T-cell (primary cell): ENCODE measurements at places on chromosomes 3 and 15.

DNA sequence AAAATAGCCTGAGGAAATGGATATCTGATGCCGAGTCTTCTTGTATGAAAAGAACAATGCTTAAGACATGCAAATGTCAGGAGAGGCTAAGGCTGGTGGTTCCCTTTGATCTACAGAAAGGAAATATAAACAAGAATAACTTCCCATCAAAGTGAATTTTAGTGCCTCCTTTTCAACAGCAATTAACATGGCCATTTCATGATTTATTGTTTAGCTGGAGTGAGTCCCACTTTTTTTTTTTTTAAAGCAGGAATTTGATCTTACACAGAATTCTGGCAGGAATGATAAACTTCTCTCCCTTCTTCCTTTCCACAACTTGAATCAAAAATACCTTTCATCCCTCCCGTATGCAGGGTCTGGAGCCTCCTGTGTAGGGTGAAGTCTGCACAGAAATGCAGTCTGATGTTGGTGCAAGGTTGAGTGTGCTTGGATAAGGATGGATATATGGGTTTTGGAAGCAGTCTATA is 287.0 kb downstream of the MEX3B start:
- DNase-seq: no peak

DNA sequence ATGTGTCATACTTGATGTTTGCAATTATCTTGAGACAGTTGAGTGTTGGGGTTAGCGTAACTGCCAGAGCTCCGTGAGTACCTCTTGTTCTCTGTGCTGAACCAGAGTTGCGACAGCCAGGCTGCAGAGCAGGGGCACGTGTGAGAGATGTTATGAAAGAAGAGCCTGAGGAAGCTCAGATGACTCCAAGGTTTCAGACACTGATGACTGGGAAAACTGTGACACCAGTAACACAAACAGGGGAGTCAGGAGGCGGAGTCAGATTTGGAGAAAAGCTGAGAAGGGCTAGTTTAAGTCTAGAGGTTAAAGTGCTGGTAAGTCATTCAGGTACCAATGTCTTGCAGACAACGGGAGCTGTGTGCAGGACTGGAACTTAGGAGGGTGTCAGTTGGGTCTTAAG is 45.0 kb downstream of the BLM start:
- no peak for DNase-seq

- DNase-seq: no peak
Observed at GRCh38 chr3:195241592-195242355, 29.2 kb downstream of the XXYLT1 start.

GRCh38 chr15:53910236-53910849 is 67.9 kb upstream of the UNC13C start:
- DNase-seq: no peak

GRCh38 chr15:63870487-63871209 is 36.9 kb upstream of the HERC1 start:
- no peak for DNase-seq

- no peak for DNase-seq
Observed at GRCh38 chr3:138325990-138326389, 3.7 kb downstream of the NME9 start.

DNA sequence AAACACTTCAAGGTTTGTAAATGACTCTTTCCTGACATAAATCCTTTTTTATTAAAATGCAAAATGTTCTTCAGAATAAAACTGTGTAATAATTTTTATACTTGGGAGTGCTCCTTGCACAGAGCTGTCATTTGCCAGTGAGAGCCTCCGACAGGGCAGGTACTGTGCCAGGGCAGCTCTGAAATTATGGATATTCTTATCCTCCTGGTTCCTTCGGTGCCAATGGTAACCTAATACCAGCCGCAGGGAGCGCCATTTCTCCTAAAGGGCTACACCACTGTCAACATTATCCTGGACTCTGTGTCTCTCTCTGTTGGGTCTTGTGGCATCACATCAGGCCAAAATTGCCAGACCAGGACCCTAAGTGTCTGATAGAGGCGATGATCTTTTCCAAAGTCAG is 33.0 kb downstream of the CHDH start:
- DNase-seq: no peak

GRCh38 chr3:27939521-27939920 is 217.4 kb upstream of the EOMES start:
- no peak for DNase-seq

GRCh38 chr3:187403768-187404288 is 35.6 kb downstream of the RTP4 start:
- no peak for DNase-seq

- no peak for DNase-seq
Observed at GRCh38 chr3:179416681-179417080, 34.6 kb downstream of the GNB4 start.

- no peak for DNase-seq
Observed at GRCh38 chr3:180335050-180335449, 266.9 kb upstream of the TTC14 start.

- DNase-seq: no peak
Observed at GRCh38 chr3:141387516-141387915, 19.2 kb downstream of the ZBTB38 start.

DNA sequence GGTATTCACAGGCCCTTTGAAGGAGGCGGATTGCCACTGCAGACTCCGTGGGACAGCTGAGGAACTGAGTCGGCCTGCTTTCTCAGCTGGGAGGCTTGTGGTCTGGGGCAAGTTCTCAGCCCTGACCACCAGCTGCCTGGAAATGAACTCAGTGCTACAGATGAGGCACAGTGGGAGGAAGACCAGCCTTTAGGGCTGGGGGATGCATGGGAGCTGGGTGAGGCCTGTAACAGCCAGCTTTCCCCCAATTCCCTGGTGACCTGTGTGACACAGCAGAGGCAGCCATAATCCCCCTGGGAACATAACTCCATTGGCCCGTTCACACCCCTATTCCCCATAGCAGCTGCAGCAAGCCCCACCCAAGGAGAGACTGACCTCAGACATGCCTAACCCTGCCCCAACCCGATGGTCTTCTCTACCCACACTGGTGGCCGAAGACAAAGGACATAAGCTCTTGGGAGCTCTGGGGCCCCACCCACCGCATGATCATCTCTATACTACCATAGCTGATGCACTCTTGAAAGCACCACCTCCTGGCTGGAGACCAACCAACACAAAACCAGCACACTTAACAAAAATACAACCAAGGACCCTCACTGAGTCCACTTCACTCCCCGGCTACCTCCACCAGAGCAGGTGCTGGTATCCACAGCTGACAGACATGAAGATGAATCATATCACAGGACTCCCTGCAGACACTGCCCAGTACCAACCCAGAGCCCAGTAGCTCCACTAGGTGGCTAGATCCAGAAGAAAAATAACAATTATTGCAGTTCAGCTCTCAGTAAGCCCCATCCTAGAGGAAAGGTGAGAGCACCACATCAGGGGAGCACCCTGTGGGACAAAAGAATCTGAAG is 24.9 kb downstream of the ZMAT3 start:
- no peak for DNase-seq

DNA sequence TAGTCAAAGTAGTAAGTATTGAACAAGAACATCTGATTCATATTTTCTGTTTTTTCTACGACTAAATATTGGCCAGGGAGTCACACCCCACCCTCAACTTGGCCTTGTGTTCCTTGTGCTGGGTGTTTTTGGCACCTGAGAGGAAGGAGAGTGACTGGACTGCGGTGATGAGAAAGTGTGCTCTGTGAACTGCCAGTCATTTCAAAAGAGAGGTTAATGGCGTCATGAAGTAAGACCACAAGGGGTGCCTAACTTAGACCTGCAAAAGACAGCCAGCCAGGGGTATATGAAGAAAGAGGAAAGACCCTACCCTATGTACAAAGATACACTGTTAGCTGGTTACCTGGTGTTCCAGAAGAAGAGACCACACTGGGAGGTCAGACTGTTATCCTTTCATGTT is 58.4 kb upstream of the COL8A1 start:
- DNase-seq: no peak

- no peak for DNase-seq
Observed at GRCh38 chr3:157336252-157337009, 100.2 kb upstream of the PTX3 start.

DNA sequence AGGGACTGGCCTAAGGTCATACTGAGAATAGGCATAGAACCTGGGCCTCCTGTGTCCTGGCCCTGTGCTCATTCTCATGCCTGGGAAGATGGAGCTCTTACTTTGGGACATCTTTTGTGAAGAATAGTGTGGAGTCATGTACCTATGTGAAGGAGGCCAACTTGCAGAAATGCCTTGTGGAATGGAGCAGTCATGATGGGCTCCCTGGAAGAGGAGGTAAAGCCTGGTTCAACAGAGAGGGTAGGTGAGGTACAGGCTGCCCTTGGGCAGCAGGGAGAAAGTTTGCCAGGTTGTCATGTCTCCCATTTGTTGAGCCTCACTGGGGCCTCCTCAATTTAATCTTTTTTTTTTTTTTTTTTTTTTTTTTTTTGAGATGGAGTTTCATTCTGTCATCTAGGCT is 18.1 kb downstream of the MAPKAPK3 start:
- no peak for DNase-seq

- no peak for DNase-seq
Observed at GRCh38 chr3:196055683-196056270, 26.1 kb downstream of the TFRC start.

DNA sequence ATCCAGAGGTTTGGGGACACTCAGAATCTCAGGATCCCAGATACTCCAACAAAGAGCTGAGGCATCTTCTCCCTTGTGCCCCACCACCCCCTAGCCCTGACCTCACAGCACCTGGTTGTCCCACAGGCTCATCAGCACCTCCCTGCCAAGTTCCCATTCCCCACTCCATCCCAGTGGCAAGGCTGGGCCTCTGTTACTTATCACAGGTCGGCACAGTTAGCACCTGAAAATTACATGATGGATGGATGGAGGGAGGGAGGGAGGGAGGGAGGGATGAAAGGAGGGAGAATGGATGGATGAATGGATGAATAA is 12.8 kb downstream of the MYL3 start:
- DNase-seq: no peak

GRCh38 chr3:119508172-119508845 is 10.0 kb downstream of the TIMMDC1 start:
- DNase-seq: no peak

DNA sequence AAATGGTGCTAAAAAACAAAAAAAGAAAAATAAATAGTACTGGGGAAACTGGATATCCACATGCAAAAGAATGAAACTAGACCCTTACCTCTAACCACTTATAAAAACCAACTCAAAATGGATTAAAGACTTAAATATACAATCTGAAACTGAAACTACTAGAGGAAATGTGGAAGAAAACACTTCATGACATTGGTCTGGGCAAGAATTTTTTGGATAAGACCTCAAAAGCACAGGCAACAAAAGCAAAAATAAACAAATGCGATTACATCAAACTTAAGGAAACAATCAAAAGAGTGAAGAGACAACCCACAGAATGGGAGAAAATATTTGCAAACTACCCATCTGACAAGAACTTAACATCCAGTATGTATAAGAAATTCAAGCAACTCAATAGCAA is 6.4 kb downstream of the IFT57 start:
- DNase-seq: no peak

DNA sequence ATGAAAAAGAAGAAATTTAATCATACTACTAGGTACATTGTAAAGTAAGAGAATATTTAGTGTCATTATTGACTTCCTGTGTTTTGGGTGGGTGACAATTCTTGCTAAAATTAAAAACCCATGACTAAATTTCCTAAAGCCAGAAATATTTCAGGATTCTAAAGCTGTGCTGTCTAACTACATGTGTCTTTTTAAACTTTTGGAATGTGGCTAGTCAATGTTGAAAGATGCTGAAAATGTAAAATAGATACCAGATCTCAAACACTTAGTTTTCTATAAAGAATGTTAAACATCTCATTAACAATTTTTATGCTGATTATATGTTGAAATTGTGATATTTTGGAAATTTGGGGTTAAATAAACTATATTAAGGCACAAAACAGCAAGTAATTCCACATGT is 308.9 kb upstream of the TMCO5A start:
- DNase-seq: no peak

DNA sequence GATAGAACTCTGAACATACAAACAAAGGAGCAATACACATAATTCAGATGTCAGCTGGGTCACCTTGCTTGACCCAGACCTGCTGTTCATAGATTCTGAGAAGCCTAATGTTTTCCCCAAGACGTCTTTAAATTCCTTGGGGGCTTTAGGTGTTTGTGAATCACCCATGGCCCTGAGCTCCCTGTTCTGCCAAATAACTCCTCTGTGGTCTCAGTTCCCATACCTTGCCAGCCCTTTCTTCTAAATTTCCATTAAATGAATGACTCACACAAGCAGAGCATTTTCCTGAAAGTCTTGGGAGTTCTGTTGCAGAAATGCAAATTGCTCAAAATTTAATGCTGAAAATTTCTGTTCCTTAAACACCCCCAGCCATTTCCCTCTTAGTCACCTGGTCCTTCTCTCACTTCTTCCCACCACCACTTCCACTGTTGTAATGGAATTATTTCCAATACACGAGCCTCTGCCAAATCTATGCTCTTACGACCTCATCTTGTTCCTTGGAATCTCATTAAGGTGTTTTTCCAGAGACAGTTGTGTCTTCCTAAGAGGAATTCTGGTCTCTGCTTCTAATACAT is 33.4 kb upstream of the PSMD6 start:
- no peak for DNase-seq

DNA sequence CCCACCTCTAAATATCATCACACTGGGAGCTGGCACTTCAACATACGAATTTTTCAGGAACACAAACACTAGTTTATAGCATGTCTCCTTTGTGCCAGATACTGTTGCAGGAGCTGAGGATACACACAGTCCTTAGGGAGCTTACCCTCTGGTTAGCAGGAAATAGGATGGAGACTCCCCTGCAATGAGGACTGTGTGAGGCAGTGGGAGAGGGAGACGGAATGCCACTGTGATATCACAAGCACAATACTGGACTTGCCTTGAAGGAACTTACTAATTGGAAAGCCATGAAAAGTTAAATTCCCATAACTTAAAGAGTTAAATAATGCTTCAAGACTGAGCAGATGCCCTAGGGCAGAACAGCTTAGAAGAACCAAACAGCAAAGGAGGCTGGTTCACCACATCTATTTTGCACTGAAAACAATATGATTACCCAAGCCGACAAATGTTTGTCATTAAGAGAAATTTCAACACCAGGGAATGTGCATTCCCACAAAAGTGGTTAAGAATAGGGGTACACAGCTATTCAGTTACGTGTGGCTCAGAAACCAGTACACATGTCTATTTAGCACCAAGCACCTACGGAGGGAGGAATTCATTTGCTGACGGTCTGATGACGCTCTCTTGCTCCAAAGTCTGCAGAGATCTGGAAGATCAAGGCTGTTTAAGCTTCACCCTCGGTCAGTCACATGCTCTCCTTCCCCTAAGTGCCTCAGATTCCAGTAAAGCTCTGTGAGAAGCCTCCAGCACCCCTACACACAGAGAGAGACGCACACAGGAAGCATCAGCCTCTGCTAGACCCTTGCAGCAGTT is 5.2 kb downstream of the TBC1D2B start:
- DNase-seq: peak; percentile 13
